Activated gamma-delta T cell treated with anti-CD3 and anti-CD28 coated beads, Interleukin-2, amount 50 U/mL, for 16 hours (primary cell): ENCODE measurements at places on chromosomes 2 and 18.
A peak's percentile ranks its signal among the peaks of the same experiment; 100 is the strongest.

GRCh38 chr18:79950515-79951341 lies 725 bp downstream of the SLC66A2 start:
- no peak for DNase-seq

GRCh38 chr2:212387146-212387545 lies 151.5 kb downstream of the ERBB4 start:
- no peak for DNase-seq

DNA sequence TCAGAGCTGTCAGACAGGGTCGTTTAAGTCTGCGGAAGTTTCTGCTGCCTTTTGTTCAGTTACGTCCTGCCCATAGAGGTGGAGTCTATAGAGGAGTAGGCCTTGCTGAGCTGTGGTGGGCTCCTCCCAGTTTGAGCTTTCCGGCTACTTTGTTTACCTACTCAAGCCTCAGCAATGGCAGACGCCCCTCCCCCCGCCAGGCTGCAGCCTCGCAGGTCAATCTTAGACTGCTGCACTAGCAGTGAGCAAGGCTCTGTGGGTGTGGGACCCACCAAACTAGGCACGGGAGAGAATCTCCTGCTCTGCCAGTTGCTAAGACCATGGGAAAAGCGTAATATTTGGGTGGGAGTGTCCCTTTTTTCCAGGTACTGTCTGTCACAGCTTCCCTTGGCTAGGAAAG lies 86.5 kb downstream of the EFEMP1 start:
- DNase-seq: no peak

GRCh38 chr18:11948852-11949523 lies 32.3 kb upstream of the IMPA2 start:
- DNase-seq: no peak

DNA sequence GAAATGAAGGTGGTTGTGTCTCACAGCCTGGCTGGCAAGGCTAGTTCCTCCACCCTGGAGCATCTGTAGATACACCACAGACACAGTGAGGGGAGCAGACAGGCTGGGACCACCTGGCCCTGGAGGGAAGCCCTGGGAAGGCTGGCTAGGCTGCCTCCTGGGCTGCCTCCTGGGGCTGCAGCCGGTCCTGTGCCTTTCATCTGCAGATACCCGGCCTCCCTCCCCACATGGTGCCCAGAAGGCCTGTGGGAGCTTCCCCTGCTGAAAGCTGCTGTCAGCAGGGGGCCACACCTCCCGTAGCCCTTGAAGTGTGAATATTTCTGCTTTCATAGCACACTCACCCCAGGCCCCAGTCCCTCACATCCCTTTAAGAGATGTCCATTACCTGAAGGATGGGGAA lies 37.6 kb downstream of the SDC1 start:
- DNase-seq: no peak

GRCh38 chr18:2538236-2538635 lies 33.1 kb downstream of the METTL4 start:
- DNase-seq: no peak

- DNase-seq: peak; percentile 3
These were observed 373 bp downstream of the EIPR1 start for GRCh38 chr2:3377279-3377611.

DNA sequence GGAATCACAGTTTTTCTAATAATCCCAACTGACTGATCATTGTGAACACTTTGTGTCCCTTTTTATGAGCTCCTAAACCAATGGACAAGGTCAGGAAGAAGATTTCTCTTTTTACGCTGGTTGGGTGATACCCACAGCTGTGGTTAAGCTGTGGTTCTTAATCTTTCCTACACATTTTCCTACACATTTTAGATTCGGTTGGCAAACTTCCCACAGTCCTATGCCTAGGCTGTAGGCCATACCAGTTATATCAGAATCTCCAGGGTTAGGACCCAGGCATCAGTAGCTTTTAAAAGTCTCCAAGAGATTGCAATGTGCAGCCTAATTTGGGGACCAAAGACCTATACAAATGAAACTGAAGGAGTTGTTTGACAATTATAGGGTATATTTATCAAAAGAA lies 203.0 kb downstream of the SP3 start:
- DNase-seq: no peak

DNA sequence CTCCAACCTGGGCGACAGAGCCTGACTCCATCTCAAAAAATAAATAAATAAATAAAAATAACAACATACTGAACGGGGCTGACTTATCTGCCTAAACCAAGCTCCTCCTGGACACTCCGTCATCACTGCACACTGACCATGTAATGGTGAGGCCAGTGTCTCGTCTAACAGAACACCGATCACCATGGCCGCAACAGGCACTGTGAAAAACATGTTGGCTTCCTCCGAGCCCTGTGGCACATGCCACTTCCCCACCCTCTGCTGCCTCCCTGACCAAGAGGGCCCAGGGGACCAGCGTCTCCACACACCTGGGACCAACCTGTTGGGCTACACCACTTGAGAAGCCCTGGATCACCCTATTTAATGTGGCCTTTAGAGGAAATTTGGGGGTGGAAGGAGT lies 33.9 kb downstream of the ZNF516 start:
- DNase-seq: no peak

- DNase-seq: no peak
These were observed 202.2 kb downstream of the TCF4 start for GRCh38 chr18:55385770-55386169.

DNA sequence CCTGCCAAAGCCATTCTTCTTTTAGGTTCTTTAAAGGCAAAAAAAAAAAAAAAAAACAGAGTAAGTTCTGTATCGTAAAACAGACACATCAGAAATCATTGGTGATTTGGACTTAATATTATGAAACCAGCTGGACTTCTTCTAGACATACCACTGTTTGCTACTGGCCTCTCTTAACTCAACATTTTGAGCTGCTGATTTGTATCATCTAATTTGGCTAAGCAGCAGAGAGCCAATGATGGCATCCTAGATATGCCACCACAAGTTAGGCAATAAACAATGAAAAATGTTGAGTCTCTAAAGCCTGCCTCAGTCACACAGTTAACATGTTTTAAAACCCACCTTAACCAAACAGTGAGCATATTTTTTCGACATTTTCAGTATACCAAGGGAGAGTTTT lies 1034.3 kb upstream of the NXPH2 start:
- DNase-seq: no peak

GRCh38 chr2:221466744-221467143 lies 105.4 kb downstream of the EPHA4 start:
- DNase-seq: no peak

- DNase-seq: no peak
These were observed 8.4 kb downstream of the MARCHF7 start for GRCh38 chr2:159720676-159721075.

GRCh38 chr2:64018701-64019082 lies 536 bp downstream of the VPS54 start:
- no peak for DNase-seq

DNA sequence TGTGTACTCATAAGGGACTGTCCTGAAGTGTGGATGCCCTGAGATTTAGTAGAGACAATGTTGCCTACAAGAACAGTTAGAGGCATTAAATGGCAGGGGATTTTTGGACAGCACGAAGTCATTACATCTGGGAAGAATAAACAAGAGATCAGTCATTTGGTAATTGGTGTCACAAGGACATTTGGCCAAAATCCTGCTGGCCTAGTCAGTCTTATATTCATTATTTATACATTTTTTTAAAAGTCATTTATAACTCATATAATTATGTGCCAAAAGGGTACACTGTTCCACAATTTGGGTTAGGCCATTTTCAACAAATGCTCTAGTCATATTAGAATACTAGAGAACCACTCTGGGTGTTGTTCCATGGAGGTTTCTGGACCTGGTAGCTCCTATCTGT lies 104.7 kb downstream of the LRATD1 start:
- DNase-seq: no peak

DNA sequence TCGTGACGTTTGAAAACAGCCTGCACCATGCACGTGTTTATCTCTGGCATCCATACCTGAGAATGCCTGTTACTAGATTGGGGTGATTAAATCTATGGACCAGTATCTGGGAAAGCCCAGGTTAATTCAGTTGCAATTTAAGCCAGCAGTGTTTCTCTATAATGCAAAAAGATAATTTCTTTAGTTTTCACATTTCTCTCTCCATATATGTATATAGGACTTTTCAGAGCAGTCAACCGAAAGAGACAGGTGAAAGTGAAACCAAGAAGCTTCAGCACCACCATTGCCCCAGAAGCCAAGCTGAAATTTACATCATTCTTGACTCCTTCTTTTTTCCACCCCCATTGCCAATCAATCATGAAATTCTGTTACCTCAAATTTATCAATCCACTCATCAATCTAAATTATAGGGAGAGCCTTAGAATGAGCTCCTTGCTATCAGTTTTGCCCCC lies 2.7 kb upstream of the LRP2 start:
- no peak for DNase-seq

DNA sequence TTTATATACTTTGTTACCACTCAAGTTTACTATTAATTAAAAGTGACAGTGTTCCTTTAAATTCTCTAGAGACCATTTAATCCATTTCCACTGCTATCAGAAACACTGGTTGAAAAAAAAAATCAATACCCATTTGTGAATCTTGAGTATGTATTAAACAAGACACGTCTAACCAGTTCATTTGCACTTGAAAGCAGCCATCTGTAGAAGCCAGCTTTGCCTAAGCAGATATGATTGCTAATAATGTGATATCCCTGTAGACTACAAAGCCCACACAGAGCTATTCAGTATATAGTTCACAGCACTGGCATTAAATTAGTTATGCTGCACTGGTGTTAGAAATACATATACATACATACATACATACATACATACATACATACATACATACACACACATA lies 111.8 kb upstream of the SP3 start:
- no peak for DNase-seq

DNA sequence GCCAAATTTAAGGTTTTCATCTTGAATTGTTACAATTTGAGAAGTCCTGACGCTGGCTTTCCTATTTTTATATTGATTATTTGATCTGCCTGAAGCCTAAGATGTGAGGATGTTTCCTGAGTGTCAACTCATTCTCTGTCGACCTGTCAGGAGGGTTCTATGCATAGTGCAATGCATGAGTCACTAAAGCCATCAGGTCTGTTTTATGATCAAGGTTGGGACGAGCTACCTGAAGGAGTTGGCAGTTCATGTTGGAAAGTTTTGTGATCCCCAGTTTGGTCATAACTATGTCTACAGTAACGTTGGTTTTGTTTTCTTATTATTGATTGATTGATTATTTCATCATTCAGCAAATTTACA lies 71.2 kb downstream of the NABP1 start:
- no peak for DNase-seq

DNA sequence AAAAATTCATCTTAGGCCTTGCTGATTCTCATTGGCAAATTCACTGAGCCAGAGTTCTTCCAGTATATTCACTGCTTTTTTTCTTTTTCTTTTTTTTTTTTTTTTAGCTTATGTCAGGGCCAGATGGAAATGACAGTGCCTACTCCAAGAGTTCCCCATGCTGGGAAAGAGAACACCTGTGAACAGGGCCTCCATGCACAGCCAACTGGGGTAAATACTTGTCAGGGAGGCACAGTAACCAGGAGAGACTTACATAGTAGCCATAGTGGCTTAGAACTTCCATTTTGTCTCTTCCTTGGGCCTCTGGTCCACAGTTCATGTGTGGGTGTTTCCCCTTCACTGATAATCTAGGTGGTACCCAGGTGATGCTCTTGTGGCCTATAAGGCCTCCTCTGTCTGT lies 15.2 kb upstream of the SCLY start:
- no peak for DNase-seq

- no peak for DNase-seq
These were observed 1.5 kb upstream of the MTCL1 start for GRCh38 chr18:8703781-8704301.

DNA sequence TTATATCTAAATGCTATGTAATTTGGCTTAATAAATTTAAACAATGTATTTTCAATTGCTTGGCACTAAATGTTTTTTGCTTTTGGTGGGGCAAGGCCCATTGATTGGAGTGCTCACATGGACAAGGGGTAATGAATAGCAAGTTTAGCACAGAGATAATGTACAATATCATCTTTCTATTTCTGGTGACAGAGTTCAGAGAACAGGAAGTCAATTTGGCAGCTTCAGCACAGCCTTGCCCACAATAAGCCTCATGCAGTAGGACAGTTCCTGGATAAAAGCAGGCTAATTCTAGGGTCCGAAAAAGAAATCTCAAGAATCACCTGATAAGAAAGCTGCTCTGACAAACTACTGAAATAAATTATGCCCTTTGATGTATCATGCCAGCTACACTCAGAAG lies 443.9 kb upstream of the FSHR start:
- no peak for DNase-seq

GRCh38 chr2:218999881-219000568 lies 6.8 kb upstream of the CRYBA2 start:
- DNase-seq: no peak

DNA sequence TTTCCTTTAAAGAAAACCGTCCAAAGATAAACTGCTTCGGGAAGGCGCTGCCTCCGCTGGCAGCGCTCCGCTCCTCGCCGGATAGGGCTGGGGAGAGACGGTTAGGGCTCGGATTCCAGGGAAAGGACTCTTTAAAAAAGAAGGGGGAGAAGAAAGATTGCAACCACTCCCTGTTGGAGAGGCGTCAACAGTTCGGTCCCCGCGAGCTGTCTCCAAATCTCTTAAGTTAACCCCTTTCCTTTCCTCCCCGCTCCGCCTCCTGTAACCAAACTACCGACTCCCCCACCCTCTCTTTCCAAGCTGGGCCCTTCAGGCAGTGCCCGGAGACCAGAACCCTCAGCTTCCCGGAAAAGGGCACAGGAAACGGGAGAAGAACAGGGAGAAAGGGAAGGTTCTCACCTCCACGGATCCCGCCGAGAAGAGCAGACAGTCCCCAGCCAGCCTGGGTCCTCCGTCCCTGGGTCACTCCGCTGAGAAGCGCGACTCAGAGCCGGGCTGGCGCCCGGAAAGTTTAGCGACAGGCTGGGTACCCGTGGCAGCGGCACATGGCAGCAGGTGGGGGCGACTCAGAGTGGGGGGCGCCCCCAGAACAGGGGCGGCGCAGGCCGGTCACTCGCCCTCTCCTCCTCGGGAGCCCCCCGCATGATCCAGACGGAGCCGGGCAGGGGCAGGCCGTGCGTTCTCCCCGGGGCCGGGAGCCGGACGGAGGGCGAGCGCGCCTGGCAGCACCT lies 675 bp downstream of the FZD5 start:
- no peak for DNase-seq

DNA sequence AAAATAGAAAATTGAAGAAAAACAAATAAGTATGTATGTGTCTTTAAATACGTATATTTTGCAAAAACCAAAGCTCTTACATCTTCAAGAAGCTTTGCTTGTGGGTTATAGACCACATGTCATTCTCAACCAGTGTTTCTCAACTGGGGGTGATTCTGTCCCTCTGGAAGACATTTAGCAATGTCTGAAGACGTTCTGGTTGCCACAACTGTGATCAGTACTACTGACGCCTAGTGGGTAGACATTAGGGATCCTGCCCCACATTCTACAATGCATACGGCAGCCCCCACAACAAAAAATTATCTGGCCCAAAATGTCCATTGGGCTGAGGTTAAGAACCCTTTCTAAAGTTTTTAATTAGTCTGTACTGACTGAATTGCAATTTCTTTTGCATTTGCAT lies 48.4 kb downstream of the UNC50 start:
- DNase-seq: no peak

- no peak for DNase-seq
These were observed 277.3 kb upstream of the TANK start for GRCh38 chr2:160882906-160883305.
